ENCODE measurements at places on chromosomes 1 and 21.

GRCh38 chr1:184825571-184825970, 70.9 kb upstream of the EDEM3 start:
- DNase-seq, result no peak

GRCh38 chr1:13528320-13528719, 14.5 kb upstream of the LRRC38 start:
- DNase-seq, result no peak

- DNase-seq, result no peak
Observed at GRCh38 chr1:30414851-30415165, 308.6 kb downstream of the MATN1 start.

- no peak for DNase-seq
Observed at GRCh38 chr21:39022863-39023693, 160.2 kb downstream of the PSMG1 start.

DNA sequence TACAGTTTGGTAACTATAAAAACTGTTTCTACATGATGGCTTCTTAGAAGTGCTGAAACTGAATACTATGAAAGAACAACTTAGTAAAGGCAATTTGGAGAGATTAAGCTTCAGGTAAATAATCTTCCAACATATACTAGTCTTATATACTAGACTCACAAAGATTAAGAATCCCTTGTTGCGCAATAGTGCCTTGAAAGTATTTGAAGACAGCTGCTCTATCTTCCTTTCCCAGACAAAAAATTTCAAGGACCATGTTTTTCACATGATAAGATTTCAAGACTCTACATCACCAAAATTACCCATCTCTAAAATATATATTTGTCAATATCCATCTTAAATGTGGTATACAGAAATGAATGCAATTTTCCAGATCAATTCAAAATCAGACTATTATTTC, 37.7 kb upstream of the ASPM start:
- no peak for DNase-seq

DNA sequence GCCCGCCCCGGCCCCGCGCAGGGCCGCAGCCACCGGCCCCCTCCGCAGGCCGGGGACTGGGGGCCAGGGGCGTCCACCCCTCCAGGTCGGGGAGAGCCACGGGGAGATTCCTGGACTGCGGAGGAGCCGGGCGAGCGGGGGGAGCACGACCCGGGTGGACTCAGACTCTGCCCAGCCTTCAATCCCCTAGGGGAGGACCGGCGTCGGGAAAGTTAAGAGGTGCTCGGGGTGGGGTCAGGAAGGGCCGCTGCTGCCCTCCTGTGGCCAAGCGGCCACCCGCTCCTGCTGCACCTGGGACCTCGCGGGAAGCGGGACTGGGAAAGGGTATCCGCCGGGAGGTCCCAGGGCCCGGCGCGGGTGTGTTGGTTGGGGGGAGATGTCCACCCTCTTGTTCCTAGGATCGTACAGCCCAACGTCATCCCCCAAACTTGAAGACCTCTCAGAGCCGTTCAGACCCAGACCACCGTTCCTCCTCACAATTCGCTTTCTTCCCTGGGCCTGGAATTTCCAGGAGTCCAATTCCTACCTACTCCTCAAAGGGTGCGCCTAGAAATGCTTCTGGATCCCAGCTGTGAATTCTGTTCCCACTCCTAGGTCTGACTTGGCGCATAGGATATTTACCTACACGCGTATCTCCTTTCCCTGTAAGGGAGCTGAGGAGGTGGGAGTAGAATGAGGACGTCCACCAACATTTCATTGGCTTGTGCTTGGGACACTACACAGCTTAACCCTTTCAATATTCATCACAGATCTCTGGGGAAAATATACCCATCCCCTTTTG, 484 bp upstream of the RHOC start:
- peak; percentile 51 for DNase-seq

DNA sequence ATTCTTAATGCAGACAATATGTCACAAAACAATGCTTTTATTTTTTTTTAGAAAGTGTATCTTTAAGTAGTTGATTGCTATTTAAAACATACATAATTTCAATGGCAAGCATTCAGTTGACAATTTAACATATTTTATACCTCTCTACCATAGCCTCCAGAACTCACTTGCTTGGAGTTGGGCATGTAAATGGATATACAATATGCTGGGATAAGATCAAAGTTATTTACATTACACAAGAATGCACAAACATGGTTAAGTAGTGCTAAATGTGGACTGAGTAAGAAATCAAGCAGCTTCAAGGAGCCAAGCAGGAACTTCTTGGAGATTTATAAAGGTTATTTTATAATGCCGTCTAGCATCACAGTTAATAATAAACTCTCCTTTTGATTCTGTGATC, 17.0 kb downstream of the CLCA4 start:
- no peak for DNase-seq

GRCh38 chr21:17059936-17060335, 452.9 kb upstream of the CXADR start:
- no peak for DNase-seq

- no peak for DNase-seq
Observed at GRCh38 chr1:203701606-203702005, 63.4 kb upstream of the LAX1 start.

- DNase-seq, result peak; percentile 21
Observed at GRCh38 chr1:52726265-52727113, at the start of gene ZYG11B. TSS of gene ZYG11B (plus strand) at chr1:52726453. CDS start at chr1:52726654, 201 bp downstream.

- peak; percentile 86 for DNase-seq
Observed at GRCh38 chr1:32394141-32394889, at the start of gene BSDC1. TSS of gene BSDC1 (minus strand) at chr1:32394441. CDS start at chr1:32394414, 27 bp downstream.

GRCh38 chr1:63980740-63981407, 207.1 kb downstream of the ROR1 start:
- no peak for DNase-seq

- DNase-seq, result no peak
Observed at GRCh38 chr1:39841429-39841828, 41.9 kb downstream of the TRIT1 start.

DNA sequence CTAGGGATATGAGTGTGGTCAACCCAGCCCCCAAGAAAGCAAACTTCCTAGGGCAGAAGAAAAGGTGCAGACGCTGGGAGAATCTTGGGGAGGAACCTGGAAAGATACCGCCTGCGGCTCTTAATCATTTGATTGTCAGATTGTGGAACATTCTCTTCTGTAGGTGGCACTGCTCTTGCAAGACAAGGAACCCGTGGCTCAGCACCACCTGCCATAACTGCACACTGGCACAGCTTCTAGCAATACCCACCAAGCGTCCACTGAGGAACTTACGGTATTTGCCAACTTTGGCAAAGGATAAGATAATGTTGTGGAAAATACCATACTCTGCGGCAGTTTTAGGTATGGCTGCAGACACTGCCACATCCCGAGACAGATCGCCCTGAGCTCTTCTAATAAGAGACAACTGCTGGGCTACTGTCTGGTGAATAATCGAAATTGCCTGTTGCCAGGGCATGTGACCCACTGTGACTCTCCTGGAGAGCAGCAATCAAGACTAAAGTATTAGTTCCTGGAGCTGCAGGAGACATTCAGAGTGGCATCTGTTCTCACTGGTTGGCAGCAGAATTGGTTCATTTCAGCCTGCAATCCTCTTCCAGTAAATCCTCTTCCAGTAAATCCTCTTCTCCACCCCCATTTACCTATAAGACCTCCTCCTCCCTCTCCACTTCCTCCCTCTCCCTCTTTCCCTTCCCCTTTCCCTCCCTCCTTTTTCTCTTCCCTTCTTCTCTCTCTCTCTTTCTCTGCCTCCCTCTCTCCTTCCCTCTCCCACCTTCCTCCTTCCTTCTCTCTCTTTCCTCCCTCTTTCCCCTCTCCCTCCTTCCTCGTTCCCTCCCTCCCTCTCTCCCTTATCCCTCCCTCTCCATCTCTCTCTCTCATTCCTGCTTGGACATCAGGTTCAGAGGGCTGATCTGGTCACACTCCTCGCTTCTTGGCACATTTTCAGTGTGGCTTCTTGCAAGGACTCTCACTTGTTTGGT, 49.7 kb upstream of the B3GALT5 start:
- DNase-seq, result no peak

DNA sequence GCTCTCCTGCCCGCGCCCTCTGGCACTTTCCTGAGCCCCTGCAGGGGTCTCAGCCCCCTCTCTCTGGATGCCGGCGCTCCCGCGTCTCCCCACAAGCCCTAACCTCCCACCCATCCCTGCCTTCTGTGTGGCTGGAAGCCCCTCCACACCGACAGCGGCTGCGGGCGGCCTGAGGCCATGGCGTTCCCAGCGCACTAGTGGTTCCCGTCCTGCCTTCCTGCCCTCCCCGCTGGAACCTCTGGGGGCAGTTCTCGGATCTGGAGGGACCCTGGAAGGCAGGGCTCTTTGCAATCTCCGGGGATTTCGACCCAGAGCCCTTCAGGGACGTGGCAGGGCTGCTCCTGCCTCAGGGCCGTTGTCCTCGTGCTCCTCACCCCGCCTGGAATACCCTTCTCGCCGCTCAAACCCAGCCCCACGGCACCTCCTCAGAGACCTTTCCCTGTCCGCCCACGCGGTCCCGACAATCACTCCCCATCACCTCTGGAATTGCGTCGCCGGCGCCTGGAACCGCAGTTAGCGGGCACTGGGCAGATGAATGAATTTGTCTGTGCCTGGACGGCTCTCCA, 493 bp upstream of the ESPN start:
- no peak for DNase-seq

DNA sequence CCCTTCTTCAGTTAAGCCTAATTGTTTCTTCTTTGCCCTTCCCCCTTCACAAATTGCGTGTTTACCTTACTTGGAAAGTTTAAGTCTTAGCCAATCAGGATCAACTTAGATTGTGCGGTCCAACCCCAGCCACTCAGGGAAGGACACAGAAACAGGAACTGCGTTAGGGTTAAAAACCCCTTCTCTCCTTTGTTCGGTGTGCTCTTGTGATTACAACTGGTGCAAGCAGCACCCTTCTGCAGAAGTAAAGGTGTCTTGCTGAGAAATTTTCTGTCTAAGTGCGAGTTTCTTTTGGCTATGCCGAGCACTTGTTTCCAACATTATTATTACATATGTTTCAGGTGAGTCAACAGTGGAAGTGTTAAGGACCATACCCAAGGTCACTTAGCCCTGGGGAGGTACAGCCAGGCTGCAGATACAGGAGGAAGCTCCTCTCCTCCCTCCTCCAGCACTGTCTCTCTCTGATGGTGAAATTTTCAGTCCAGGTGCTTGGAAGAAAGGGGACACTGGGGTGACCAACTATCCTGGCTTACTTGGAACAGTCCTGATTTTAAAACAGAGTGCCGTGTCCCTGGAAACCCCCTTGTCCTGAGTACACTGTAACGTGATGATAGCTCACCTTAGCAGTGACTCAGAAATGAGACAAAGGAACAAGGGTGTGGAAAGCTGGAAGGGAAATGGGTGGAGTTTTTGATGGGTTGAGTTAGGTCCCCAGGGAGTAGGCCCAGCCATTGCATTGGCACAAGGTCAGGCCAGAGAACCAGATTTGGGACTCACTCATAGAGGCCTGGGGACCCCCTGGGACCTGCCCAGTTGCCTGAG, 68.7 kb upstream of the KLHDC7A start:
- no peak for DNase-seq

DNA sequence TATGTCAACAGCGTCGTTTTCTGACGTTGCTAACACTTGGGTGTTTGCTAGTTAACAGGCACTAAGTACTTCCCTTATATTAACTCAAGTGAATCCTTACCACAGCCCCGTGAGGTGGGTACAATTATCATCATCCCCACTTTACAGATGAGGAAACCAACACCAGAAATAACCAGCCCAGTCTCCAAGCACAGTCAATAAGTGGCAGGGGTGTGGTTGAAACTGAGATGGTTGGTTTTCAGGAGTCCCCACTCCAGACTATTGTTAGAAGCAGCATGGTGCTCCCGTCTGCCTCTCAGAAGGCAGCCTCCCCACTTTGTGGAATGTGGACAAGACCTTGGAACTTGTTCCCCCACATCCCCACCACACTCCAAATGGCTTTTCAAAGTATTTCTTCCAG, 45.7 kb upstream of the ACOT11 start:
- no peak for DNase-seq

GRCh38 chr1:187878883-187879282, 1050.1 kb downstream of the PLA2G4A start:
- DNase-seq, result no peak

GRCh38 chr1:162663086-162663485, 30.8 kb downstream of the DDR2 start:
- no peak for DNase-seq

DNA sequence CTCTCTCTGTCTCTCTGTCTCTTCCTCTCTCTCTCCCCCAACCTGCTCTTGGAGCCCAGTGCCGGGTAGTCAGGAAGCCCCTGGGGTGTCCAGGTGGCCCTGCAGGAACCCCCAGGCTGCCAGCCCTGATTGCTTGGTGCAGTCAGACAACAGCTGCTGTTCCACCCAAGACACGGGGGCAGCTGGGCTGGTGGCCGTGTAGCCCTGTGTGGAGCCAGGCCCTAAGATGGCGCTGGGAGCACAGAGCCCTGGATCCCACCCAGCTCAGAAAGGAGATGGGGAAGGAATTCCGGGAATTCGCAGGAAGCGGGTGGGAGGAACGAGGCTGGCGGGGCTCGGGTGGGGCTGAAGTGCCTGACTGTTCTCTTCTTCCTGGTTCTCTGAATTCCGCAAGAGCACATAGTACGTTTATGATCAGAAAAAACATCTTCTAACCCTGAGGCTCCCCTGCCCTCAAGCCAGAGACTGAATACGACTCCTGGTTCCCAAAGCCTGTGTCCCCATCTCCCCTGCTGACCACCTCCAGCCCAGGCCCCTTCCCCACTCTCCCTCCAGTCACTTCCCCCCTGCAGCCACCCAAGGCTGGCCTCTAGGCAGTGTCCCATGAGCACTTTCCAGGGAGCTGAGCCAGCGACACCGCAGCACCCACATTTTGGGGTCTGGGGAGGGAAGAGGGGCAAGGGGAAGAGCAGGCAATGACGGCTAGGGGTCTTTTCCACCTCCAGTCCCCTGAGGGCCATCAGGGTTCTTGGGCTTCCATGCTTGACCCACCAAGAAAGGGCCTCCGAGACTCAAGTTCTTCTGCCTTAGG, 55.0 kb downstream of the WNT9A start:
- DNase-seq, result no peak

DNA sequence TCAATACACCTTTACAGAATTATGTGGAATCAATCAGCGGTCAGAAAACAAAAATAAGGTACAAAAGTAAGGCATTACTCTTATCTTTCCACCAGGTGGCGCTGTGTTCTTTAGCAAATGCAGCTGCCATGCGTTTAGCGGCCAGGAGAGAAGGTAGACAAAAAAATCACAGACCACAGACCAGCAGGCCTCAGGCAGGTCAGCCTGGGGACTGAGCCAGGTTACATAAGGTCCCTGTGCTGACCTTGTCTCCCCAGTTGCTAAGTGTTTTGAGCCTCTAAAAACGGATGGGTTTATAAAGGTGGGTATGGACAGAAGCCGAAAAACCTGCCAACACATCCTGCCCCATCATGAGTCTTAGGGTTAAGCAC, 2.8 kb downstream of the RGS16 start:
- DNase-seq, result no peak

- no peak for DNase-seq
Observed at GRCh38 chr1:155171836-155172731, 1.0 kb downstream of the KRTCAP2 start.
